Kasumi-1 (cell line): ENCODE measurements at places on chromosomes 12 and 14.

DNA sequence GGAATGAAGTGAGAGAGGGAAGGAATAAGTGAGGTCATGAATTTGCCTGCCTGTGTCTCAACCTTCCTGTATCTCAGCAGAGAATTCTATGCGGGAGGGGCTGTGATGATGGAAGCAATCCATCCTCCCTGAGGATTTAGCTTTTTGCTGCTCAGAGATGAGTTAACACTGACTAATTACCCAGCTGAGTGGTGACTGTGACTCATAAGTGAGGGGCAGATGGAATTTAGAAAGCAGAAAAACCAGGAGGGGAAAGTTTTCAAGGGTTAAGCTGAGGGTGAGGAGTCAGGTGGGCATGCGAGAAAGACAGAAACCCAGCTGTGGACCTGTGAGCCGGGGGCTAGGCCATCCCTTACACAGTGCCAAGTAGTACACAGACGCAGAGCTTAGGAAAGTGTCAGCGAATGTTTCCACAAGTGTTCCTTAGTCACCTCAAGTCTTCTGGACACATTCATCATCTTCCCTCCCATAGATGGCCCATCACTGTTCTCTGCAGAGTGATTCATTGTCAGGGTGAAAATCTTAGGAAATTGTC, 277.9 kb downstream of the IPO8 start:
- no peak for DNase-seq

- no peak for DNase-seq
Observed at GRCh38 chr14:22449600-22449905, 139.5 kb downstream of the DAD1 start.

DNA sequence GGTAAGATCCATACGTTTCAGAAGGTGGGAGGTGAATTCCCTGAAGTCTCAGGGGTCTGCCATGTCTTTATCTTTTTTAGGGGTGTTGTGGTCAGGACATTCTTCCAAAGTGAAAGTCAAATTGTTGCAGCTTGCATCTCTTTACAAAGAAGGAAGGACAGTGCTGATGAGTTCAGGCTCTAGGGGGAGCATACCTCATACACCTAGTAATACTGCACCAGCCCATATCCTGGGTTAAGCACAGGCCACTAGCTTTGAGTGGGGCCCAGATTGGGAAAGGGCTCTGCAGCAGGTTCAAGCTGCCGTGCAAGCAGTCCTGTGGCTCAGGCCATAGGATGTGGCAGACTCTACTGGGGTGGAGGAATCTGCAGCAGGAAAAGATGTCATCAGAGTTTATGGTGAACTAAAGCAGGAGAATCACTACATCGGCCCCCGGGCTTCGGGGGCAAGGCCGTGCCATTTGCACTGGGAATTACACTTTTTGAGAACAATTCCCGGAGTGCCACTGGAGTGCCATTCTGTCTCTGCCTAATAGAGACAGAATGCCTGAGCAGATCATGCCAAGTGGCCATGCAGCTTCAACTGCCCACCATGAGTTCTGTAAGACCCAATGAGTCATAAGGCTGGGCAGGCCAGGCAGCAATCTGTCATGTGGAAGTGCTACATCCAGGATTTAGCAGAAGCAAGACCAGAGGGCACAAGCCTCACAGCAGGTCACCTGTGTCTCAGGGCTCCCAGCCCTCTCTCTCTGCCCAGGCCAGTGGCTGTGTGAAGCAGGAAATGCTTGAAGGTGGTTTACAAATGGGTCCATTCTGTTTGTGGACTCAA, 32.3 kb downstream of the DIO3 start:
- no peak for DNase-seq

- DNase-seq: no peak
Observed at GRCh38 chr14:68816943-68817430, 24.1 kb upstream of the ZFP36L1 start.

DNA sequence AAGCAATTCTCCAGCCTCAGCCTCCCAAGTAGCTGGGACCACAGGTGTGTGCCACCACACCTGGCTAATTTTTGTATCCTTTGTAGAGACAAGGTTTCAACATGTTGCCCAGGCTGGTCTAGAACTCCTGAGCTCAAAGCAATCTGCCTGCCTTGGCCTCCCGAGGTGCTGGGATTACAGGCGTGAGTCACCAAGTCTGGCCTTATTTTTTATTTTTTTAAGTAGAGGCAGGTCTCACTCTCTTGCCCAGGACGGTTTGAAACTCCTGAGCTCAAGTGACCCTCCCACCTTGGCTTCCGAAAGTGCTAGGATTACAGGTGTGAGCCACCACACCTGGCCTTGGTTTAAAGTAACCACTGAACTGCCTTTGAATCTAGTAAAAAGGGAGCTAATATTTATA, 56.8 kb downstream of the SPPL3 start:
- DNase-seq: no peak

DNA sequence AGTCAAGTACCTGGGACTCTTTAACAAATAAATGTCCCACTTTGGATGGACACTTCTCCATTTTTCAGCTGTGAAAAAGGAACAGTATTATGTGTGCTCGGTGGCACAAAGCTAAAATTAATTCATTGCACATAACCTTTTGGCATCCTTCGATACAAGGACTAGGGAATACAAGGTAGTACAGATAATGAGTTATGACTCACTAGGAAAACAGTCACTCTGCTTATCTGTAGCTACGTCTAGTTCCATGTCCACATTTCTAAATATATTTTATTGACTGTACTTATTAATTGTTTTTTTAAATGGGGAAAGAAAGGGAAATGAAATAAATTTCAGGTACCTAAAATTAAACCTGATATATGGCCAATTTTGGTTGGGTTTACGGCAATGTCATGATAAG, 35.2 kb upstream of the RIC8B start:
- DNase-seq: no peak

- no peak for DNase-seq
Observed at GRCh38 chr12:29945904-29946303, 162.2 kb upstream of the TMTC1 start.

DNA sequence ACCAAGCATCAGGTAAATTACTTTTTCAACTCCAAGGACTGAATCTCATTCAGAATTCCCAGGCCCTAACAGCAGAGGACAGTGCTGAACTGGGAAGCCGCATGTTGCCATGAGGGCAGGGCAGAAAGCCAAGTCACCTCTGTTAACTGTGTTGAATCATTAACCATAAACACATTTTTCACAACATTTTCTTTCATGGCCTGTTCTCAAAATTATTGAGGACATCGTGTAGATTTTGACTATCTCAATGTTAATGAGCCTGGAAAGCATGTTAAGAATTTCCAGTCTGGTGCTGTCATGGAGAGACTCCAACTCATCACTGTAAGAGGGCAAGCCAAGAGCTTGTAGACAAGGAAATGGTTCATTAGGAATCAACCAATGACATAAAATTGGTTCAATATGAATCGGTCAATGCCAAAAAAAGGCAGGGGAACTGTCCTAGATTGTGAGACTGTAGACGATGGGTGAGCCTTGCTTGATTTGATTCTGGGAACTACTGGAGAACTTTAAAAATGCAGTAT, 33.7 kb downstream of the CPM start:
- DNase-seq: no peak
